GM06990 (cell line): ENCODE measurements at places on chromosomes 6 and 20.

DNA sequence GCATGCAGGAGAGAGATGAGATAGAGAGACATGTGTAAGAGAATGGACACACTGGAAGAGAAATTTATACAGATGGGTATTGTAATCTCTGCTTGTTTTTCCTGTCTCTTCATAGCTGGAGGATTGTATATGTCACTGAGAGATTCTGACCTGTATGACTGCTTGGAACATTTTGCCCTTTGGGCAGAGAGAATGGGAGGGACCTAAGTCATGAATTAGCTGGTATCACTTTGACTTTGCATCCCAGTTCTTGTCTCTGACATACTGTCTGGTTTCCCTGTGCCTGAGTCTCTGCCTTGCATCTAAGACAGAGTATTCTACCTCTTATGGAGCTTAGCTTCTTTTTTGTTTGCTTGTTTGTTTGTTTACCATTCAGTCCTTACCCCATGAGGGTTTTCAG is 37.0 kb upstream of the ASCC3 start:
- no peak for DNase-seq

DNA sequence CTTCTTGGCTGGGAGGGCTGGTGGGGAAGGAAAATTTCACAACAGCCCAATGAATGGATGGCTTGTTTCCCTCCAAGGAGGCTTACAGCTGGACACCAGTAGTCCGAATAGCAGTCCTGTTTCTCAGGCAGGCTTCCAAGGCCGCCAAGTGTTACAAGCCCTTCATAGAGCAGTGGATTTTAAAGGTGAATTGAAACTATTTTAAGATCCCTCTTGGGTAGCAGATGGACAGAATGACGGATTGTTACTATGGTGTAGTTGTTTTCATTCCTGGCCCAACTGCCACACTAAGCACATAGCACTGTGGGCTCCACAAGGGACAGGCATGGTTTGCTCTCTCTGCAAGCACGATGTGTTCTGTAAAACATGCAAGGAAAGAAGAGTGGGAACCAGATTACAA is 203.3 kb upstream of the TAB2 start:
- DNase-seq: no peak

DNA sequence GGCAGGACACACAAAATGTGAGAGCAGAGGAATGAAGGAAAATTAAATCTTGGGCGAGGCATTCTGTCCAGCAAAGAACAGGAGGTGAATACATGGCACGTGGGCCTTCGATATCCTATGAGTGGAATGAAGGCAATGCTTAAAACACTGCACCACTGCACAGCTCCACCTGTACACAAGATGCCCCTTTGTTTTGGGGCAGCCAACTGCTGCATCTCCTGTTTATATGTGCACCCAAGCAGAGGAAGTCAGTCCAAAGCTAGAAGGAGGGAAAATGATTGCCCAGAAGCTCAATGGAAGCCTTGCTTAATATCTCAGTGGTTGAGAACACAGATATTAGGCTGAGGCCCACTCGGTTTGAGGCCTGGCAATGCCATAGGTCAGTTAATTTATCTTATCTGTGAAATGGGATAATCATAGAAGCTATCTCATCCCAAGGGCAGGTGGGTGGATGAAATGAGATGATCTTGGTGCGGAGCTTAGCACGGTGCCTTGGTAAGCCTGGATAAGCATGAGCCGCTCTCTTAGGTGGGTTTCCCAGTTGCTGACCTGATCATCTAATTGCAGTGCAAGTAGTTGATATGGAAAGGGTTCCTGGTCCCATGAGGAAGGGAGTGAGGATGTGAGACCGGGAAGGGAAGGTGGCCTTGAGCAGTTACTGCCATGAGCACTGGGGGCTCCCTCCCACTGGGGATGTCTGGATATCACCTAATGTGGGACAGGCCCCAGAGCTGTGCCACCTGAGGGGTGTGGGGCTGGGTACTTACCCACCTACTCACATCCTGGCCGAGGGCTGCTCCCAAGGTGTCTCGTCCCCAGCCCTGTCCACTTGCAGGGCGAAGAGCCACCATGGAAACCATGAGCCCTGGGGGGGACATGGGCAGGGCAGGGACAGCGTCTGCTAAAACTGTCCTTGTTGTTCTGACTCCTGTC is 9.9 kb downstream of the BANF2 start:
- DNase-seq: no peak

DNA sequence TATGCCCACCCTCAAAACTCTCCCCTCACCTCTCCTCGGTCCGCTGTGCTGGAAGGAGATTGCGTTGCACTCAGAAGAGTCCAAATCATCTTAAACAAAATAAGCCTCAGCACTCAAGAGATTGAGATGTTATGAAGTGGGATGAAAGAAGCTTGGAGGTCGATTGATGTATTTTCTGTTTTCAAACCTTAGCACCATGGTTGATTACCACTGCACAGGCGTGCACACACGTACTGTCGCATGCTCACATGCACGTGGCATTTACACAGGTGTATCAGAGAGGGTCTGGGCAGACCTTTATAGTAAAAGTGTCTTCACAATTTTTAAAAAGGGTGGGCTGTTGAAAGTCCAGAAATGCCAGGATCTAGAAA is 612 bp upstream of the AGPAT4 start:
- no peak for DNase-seq

GRCh38 chr20:18154342-18154741 is 16.7 kb downstream of the KAT14 start:
- no peak for DNase-seq

GRCh38 chr6:80179695-80180094 is 73.2 kb downstream of the BCKDHB start:
- no peak for DNase-seq

- no peak for DNase-seq
These were observed 19.5 kb downstream of the KIF25 start for GRCh38 chr6:168016721-168017525.

GRCh38 chr20:62964700-62965099 is 12.2 kb downstream of the SLC17A9 start:
- no peak for DNase-seq

GRCh38 chr20:2637246-2637645 is 15.2 kb upstream of the NOP56 start:
- DNase-seq: no peak

DNA sequence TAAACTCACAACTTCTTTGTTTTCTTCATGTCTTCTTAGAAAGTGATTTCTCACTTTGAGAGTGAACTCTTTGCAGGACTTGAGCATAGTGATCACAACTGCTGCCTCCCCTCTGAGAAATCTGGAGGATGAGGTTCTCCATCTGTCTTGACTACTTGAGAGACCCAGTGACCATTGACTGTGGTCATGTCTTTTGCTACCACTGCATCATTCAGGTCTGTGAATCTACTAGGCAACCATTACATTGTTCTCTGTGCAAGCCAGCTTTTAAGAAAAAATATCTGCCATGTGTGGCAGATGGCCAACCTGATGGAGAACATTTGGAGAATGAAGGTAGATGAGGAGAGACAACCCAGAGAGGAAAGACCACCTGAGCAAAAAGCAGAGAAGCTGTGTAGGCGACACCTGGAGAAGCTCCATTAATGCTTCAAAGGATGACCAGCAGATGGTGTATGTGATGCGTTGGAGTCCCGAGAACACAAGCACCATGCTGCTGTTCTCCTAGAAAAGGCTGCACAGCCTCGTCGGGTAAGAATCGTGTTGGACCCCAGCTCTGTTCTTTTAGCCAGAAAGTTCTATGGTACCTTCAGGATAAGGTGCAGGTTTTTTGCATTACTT is 25.1 kb upstream of the TRIM26 start:
- DNase-seq: no peak

GRCh38 chr6:53671111-53671510 is 5.6 kb upstream of the KLHL31 start:
- DNase-seq: no peak

GRCh38 chr6:127518710-127519468 is at the start of gene MTCL3:
Gene MTCL3, minus strand, starts transcription at chr6:127519335.
- no peak for DNase-seq

GRCh38 chr6:113104541-113104940 is 752.6 kb upstream of the MARCKS start:
- DNase-seq: no peak

DNA sequence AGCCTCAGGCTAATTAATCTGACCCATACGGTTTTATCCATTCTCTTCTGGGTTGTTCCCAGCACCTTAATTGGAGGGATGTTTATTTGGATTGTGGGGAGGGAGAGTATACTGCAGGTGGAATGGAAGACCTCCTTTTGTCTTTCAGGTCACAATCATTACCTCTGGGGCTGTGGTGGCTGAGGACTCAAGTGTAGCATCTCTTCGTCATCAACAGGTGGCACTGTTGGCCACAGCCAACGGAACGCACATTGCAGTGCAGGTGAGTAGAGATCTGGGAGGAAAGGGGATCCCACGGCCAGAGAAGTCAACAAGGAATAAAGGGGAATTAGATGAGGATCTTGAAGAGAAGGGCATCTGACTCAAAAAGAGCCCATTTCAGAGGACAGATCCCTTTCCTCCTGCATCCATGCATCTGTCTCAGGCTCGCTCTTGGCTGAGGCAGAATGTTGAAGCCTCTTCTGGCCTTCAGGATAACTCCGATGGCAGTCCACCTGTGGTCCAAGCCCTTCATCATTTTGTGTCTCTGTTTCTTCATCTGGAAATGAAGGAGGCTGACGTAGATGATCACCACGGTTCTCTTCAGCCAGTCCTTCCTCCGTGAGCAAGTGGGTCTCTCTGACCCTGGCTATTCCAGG is 3.2 kb upstream of the DEF6 start:
- DNase-seq: no peak

DNA sequence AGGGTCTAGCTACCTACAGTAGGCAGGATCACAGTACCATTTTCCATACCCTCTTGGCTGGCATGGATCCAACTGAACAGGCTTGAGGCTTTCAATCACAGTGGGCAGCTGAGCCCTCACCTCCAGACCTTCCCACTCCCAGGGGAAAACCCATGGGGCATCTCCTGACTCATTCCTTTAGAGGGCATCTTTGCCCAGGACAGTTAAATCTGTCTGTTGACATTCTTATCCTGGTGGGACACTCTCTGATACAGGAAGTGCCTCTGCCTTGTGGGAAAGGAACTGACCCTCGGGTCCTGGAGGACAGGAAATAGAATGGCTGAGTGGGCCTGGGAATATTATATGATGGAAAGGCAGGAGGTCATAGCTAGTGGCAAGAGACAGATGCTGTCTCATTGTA is 10.2 kb upstream of the EPB41L1 start:
- no peak for DNase-seq

DNA sequence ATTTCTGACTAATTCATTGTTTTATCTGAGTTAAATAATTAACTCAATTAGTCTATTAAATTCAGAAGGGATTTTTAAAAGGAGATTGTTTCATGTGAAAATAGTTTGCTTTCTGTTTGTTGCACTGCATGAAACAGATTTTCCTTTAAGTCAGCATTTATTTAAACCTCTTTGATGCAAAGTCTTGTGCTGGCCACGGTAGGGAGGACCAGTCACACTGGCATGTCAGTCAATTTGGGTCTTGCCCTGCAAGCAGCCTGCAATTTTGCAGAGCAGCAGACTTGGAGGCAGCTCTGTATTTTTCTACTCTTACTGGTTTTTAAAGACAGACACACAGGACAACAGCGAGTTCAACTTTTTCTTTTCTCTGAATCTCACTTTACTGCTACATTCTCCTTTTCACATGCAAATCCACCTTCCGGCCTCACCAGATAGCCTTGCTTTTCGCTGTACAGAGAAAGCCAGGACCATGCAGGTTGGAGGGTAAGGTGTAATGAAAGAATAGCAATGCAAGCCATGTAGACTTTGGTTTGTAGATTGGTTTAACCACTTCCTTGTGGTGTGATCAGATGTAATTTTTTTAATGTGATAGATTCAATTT is 689.9 kb upstream of the AGPAT4 start:
- no peak for DNase-seq

DNA sequence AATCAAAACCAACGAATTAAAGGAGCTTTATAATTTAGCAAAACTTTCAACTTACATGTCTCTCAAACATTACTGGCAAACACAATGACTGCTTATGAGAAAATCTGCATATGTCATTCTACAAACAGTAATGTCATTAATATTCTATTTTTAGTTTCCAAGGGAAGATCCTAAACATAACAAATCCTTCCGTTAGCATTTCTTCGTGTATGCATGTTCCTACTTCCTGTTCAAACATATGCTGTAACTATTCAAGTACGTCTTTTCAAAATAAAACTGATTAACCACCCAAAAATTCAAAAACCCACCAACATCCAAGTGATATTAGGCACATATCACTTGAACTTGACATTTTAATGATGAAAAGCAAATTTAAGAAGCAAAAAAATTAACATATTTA is 131.3 kb downstream of the HACE1 start:
- no peak for DNase-seq

- DNase-seq: peak; percentile 31
These were observed 765 bp upstream of the GMDS start for GRCh38 chr6:2245877-2246863.

GRCh38 chr20:63265891-63266515 is 6.6 kb upstream of the ARFGAP1 start:
- no peak for DNase-seq

- no peak for DNase-seq
These were observed 363.9 kb downstream of the PREX1 start for GRCh38 chr20:48463916-48464315.

GRCh38 chr6:84525907-84526306 is 238.5 kb downstream of the TBX18 start:
- no peak for DNase-seq

- no peak for DNase-seq
These were observed 272.8 kb upstream of the SLC35B3 start for GRCh38 chr6:8707956-8708772.

GRCh38 chr6:79864001-79864400 is 83.4 kb downstream of the ELOVL4 start:
- DNase-seq: no peak

DNA sequence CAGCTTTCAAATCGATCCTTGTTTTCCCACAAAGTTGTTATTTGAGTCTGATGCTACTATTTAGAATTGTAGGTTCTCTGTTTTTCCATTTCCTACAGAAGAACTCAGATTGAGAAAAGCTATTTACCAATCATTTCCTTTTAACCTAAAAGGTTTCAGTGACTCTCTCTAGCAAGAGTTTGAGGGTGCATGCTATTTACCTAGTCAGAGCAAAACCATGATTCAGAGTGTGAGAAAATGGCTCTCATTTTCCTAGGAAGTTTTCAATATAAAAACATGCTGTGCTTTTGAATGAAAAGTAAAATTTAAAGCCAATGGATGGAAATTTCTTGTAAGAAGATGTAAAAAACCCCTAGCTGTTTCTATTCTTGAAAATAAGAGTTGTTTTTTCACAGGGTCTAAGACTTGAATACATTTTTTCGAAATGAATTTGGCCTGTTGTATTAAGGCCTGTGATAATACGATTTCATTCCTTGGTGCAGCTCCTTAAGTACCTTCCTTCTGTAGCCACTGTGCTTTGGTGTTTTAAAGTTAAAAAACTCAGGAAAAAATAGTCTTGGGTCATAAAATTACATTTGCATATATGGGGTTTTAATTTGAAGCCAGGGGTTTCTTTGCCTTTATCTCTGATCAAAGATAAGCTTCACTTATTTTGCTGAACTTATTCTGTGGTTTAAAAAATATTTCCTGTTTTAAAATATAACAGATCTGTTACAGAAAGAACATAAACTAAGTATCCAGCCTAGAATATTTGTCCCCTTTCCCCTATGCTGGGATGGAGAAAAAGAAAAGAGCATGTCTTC is 18.0 kb upstream of the RSPH3 start:
- DNase-seq: peak; percentile 18

GRCh38 chr20:51062065-51062464 is 39.2 kb upstream of the KCNG1 start:
- DNase-seq: no peak

GRCh38 chr6:5174244-5174643 is 86.5 kb downstream of the LYRM4 start:
- peak; percentile 83 for DNase-seq
